ENCODE measurements at places on chromosomes 2 and 18.

DNA sequence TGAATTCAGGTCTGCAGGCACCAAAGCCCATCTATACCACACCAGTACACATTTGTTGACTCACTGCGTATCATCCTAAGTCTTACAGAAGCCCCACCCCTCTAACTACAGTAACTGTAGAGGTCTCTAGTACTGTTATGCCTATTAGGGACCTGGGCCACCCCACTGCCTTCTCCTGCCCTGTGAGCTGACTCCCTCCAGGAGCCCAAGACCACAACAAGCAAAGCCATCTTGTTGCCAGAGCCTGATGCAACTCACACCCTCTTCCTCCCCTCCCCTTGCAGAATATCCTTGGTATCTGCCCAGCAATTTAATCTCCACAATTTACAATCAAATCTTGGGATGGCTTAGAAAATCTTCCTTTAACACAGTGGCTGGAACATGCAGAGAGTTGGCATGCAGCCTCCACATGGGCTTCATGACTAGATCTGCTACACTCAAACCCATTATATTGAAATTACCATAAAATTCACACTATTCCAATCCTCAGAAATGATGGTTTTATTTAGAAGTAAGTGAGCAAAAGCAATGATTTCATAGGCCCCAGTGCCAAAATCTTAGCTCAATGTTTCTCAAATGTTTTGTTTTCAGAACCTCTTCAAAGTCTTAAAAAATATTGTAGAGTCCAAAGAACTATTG, 17.7 kb upstream of the CYP1B1 start:
- no peak for DNase-seq

DNA sequence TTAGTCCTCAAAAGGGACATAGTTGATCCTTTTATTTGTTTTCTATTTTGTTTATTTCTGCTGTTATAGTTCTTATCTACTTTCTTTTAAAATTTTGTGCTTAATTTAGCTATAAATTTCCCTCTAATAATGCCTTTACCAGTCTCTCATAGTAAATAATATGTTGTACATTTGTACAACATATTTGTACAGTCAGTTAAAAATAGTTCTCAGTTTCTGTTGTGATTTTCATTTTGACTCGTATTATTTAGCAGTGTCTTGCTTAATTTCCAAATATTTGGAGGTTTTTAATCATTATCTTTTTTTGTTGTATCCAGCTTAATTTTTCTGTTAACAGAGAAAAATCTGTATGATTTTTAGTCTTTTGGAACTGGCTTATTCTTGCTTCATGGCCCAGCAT, 443.6 kb upstream of the TRIB2 start:
- no peak for DNase-seq

DNA sequence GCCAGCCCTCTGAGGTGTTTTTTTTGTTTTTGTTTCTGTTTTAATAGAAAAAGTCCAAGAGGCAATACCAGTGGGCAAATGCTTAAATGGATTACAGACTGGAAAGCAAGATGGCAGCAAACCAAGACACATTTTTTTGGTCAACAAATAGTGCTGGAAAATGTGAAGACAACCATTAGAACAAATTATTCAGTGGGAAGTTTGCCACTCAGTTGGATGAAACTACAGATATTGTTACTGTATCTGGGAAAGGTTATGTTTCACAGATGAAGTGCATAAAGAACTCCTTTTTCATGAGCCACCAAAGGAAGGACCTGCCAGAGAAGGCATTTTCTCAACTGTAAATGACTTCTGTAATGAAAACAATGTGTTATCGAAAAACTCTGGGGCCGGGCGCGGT, 93.0 kb upstream of the ODC1 start:
- DNase-seq, result no peak

DNA sequence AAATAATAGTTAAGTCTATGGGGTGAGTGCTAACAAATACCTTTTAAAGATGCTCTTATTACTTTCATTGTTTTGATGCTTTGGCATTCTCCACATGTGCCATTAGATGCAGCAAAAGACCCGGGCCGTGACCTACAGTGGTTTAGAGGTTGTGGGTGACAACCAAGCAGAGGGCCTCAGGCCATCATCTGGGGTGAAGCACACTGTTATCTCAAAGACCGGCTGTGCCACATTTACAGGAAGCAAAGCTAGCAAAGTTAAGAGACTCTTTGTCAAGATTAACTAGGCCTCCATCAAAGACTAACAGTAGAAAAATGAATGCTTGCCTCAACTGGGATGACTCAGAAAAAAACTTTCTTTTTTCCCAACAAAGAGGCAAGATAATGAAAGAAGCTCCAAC, 695.3 kb downstream of the SATB2 start:
- no peak for DNase-seq

- no peak for DNase-seq
These were observed 42.4 kb downstream of the HPCAL1 start for GRCh38 chr2:10345126-10345525.
